BJ (cell line): ENCODE measurements at places on chromosomes 5 and 9.

- DNase-seq = no peak
These were observed 530.1 kb upstream of the DMAC1 start for GRCh38 chr9:8329561-8330283.

- no peak for DNase-seq
These were observed 58.2 kb downstream of the PHF2 start for GRCh38 chr9:93634311-93635185.

- DNase-seq = no peak
These were observed 200.2 kb downstream of the SEMA6A start for GRCh38 chr5:116374434-116374852.

GRCh38 chr9:38337706-38338264, 54.7 kb upstream of the ALDH1B1 start:
- no peak for DNase-seq

- no peak for DNase-seq
These were observed 1.6 kb downstream of the COL5A1 start for GRCh38 chr9:134643222-134643671.

DNA sequence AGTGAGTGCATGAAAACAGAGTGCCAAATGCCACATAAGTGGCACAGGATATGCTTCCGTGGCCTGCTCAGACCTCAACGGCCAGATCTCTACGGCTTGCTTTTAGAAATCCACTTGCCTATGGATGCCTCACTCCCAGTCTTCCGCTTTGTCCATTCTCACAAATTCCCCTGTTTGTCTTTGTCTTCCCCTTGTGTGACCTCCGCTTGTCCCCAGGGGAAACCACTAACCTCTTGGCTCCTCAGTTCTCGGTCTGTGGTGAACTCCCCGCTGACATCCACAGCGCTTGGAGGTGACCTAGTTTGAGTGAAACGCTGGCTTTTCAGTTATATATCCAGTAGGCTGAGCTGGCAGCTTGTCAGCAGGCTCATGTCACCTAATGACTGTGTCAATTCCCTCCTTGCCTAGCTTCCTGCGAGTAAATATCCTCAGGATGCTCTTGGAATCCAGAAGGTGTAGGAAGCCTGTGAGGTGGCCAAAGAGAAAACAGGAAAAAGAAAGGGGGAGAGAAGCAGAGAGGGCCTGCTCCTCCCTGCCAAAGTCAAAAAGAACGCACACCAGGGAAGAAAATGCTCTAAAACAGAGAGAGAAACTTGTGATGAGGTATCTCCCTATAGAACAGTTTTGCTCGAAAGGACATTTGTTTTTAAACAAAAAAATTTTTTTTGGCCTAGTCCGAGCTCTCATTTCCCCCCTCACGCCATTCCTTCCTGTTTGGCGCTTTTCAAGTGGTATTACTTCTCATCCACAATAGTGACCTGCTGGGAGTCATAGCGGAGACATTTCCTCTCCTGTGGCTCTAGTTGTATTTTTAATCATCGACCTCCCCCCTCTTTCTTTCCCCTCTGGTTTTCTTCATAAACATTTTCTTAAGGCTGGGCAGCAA, 101.6 kb upstream of the SPRY4 start:
- no peak for DNase-seq

GRCh38 chr5:56698463-56699381, 116.6 kb upstream of the MAP3K1 start:
- DNase-seq = no peak

GRCh38 chr5:139167063-139167462, 31.1 kb downstream of the SIL1 start:
- no peak for DNase-seq

DNA sequence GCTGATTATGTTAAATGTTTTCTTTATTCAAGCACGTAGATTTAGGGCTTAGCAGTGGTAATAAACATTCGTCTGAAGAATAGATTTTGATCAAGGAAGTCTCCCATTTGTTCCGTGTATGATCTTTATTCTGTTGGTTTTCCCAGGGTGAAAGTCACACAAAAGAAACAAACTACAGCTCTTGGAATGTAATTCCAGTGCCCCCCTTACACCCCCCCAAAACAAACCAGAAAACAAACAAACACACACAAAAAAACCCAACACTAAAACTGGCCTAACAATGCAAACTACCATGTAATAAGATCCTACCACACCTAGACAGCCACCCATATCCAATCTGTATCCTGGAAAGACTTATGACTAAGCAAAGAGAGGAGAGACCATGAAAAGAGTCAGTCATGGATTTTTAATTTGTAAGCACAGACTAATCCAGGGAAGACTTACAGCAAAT, 196.2 kb upstream of the ELL2 start:
- no peak for DNase-seq

- DNase-seq = no peak
These were observed 276.3 kb downstream of the SAXO1 start for GRCh38 chr9:18756712-18757125.

- no peak for DNase-seq
These were observed 3.0 kb downstream of the DAPK1 start for GRCh38 chr9:87500491-87501270.
